ENCODE measurements at places on chromosomes 7 and 10.

DNA sequence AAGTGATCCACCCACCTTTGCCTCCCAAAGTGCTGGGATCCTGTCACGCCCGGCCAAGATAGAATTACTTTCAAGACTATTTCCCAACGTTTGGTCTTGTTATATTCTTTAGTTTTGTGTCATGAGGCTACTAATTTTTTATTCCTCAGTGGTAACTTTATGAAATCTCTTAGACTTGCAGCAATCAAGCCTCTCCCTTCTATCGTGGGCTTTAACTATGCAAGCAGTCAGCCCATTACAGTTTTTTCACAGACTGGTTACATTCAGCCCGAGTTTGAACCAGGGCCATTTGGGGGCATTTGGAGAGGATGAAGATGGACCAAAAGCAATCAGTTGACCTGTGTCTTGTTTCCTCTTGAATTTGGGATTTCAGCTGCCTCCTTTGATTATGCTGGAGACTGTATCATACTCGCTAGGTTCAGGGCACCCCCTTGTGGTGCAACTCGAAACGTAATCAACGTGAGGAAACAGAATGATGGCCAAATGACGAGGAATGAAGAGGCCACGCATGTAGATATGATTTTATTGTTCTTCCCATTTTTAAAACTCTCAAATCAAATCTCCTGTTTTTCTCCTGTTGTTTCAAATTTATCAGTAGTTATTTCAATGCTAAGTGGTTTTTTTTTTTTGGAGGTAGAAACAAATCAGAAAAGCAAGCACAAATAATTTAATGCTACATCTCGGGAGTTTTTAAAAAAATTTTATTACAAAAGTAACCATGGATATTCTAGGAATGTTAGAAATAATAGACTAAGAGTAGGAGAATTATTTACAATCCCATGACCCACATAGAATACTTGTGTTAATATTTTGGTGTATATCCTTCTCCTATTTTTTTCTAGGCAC, 151.6 kb downstream of the KIAA1217 start:
- DNase-seq: no peak

- DNase-seq: no peak
Measured at GRCh38 chr10:102658802-102659201, 14.5 kb downstream of the TRIM8 start.

- peak; percentile 13 for DNase-seq
Measured at GRCh38 chr7:39948375-39948955, 1.6 kb upstream of the CDK13 start.

- no peak for DNase-seq
Measured at GRCh38 chr10:33237736-33238624, 96.5 kb downstream of the NRP1 start.

DNA sequence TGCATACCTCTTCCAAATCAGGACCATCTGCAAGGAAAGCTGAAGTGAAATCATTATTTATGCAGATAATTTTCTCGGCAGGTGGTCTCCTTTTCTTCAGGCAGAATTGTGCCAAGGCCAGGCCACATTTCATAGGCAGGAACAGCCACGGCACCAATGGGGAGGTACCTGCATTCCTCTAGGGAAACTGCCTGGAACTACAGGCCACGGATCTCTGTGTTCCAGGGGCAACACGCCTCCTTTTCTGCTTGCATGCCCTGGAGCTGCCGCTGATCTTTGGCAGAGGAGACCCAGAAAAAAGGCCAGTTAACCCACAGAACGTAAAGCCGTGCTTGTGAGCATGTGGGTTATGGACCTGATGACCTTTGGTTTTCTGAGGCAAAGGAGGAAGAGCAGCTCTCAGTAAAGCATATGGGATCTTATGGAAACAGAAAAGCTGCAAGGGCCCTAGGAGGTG, 111.2 kb upstream of the KIAA1217 start:
- no peak for DNase-seq
